Activated CD8-positive, alpha-beta memory T cell treated with anti-CD3 and anti-CD28 coated beads for 1 hour (primary cell): ENCODE measurements at places on chromosomes 13 and 19.

DNA sequence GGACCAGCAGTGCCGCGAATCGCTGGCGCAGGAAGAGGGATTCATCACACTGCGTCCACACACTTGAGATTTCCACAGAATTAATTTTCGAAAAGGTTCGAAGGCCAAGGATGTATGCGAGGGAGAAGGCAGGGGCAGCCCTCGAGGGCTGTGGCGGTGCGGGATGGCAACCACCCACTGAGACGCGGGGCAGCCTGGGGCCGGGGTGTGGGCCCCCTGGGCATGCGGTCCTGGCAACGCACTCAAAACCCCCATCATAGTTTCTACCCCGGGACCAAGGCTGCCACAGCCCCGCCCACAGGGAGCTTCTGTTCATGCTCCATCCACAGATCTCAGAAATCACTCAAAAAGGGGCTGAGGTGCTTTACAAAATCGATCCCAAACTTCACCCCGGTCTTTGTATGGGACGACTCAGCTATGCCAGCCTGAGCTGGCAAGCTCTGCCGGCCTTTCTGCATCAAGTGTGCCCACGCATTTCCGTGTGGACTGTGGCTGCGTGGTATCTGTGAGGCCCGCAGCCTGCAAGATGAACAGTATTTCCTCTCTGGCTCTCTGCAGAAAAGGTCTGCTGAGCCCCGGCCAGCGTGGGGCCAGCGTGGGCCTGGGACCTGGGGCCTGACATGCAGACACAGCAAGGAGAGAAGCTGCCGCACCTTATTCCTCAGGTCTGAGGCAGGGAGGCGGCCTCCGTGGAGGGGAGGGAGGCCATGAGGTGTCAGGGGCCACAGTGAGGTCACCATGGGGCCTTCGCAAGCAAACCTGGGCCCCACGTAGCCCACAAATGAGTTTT lies 19.2 kb downstream of the ZNF787 start:
- no peak for DNase-seq

GRCh38 chr19:46746281-46747057 lies at the start of gene STRN4:
STRN4 (minus strand) TSS chr19:46746450; CDS start chr19:46746430, 20 bp downstream.
- no peak for DNase-seq

- no peak for DNase-seq
These were observed 360 bp downstream of the DDX39A start for GRCh38 chr19:14418856-14419105.

GRCh38 chr13:64688893-64689677 lies 2541.1 kb downstream of the PCDH9 start:
- no peak for DNase-seq
